AML-193 (cell line): ENCODE measurements at places on chromosomes 12 and 14.

DNA sequence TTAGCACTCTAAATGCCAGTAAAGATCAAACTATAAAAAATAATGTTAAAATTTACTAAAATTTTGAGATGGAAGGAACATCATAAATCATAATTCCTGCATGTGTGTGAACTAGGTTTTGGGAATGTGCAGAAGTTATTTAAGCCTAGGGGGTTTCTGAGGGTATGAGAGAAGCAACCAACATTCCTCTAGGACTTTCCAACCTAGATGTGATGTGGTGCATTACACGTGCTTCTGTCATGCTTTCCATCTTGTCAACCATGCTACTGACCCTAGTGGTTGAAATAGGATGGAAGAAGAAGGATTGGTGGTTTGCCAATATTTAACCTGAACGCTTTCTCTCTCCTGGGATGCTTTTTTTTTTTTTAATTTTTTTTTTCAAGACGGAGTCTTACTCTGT, 209.3 kb downstream of the AEBP2 start:
- DNase-seq, result no peak

DNA sequence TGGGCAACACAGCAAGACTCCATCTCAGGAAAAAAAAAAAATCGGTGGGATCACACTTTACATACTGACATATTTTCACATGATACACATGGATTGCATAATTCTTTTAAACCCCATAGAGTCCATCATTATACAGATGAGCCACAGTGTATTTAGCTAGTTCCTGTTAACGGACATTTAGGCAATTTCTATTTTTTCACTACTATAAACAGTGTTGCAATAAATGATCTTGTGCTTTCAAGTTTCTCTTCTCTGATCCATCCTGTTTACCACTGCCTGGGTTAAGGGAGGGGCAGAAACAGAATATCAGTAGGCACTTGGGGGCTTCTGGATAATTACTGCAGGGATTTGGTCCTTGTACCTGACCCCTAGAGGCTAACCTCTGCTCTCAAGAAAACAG, 43.4 kb upstream of the SPTLC2 start:
- DNase-seq, result peak; percentile 84

- DNase-seq, result no peak
These were observed 48.5 kb downstream of the JAG2 start for GRCh38 chr14:105120056-105120455.

DNA sequence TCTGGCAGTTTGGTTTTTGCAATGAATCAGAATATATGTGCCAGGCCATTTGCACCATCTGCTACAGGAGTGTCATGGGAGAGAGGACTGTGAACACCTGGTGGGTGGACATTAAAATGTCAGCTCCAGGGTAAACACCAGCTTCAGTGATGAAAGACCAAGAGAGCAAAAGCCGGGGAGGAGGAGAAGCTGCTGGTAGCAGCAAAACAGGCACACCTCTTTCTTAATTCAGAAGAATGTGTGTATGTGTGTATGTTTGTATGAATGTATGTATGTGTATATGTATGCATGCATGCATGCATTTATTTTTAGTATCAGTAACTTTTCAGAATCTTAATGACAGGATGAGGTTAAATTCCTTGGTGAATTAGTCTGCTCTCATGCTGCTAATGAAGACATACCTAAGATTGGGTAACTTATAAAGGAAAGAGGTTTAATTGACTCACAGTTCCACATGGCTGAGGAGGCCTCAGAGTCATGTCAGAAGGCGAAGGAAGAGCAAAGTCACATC, 357.4 kb upstream of the PRICKLE1 start:
- DNase-seq, result no peak

- DNase-seq, result no peak
These were observed 9.6 kb upstream of the ISM2 start for GRCh38 chr14:77508249-77508648.

DNA sequence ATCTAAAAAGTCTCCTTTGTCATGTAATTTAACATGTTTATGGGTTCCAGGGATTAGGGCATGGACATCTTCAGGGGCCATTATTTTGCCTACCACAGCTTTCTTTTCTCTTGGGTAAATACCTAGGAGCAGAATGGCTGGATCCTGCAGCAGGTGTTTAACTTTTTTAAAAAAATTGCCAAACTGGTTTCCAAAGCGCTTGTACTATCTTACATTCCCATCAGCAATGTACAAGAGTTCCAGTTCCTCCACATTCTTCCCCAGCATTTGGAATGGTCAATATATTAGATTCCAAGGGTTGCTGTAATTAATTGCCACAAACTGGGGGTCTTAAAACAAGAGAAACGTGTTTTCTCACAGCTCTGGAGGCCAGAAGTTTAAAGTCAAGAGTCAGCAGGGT, 27.7 kb upstream of the MYL2 start:
- no peak for DNase-seq

DNA sequence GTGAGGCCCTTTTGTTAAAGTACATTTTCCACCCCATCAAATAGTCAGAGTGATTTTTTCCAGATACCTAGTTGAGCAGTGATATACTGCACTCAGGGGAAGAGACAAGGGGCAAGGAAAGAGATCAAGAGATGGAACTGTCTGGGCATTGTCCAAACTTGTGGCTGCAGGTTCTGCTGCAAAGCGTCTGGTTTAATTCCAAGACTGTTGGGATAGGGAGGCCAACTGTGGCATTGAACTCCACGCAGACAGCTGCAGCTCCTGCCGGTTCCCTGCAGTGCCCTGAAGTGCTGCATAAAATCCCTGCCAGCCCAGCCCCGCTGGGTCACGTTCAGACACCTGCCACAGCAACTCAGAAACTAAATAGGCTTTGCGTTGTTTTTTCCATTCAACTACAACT, 30.5 kb downstream of the RPH3A start:
- no peak for DNase-seq
